ENCODE measurements at places on chromosomes 7 and 10.

DNA sequence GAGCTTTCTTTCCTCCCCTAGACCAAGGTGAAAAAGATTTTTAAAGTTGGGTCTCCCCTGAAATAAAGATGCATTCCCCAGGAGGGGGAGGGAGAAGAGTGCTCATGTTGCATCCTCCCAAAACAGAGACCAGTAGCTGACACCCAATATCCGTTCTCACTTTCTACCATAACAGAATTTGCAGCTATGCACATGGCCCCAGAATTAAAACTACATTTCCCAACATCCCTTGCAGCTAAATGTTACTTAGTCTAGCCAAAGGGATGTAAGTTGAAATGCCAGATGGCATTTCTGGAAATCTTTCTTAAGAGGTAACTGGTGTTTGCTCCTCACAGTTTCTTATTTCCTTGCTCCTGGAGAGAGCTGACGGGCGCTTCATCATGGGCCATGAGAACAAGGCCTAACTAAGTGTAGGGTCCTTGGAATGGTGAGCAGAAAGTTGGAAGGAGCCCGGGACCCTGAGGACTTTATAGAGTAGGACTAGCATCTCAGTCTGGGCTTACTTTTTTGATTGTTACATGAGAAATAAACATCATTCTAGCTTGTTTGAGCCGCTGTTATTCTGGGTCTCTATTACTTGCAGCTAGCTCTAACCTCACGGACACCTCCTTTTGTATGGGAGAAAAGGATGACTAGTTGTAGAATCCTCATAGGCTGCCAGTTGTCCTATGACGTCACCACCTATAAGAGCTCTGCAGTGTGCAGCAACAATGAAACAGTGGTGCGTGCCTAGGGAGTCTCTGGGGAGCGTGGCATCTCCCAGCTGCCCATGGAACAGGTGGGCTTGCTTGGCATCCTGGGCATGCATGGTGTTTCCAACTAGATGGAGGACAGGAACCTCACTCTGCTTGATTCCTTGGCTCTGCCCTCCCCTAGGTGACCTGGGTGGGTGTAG, 46.1 kb upstream of the EXOC6 start:
- no peak for DNase-seq

GRCh38 chr7:44378744-44379143, 53.4 kb upstream of the CAMK2B start:
- no peak for DNase-seq

GRCh38 chr10:74900297-74900696, 73.9 kb downstream of the KAT6B start:
- DNase-seq = no peak

DNA sequence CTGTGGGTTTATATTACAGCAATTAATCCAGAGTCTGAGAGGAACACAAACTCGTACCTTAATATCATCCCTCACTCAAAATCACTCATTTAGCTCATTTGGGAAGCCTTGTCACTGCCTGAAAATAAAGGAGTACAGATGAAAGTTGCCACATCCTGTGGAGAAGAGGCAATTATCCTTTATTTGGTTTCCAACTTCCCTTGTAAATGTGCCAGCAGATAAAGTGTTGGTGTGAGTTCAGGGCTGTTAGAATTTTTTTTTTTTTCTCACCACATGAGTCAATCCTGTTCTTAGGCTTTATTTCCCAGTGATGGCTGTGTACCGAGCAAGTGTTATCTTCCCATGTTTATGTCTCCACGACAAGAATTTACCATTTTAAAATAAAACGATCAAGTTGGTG, 99.0 kb upstream of the SMIM30 start:
- DNase-seq = no peak

GRCh38 chr7:102111061-102112041, 175.3 kb upstream of the SH2B2 start:
- no peak for DNase-seq

Data from left ventricle myocardium inferior (tissue), 1 donor.